ENCODE measurements at places on chromosomes 3 and 15.

- DNase-seq: peak; percentile 15
These were observed 53.1 kb downstream of the CACNA2D2 start for GRCh38 chr3:50450209-50450921.

- DNase-seq: no peak
These were observed 720.2 kb downstream of the ROBO1 start for GRCh38 chr3:79047581-79047980.

- DNase-seq: peak; percentile 4
These were observed 92.9 kb downstream of the UBE3A start for GRCh38 chr15:25345943-25346342.

- DNase-seq: peak; percentile 44
These were observed 31.6 kb downstream of the TIPARP start for GRCh38 chr3:156705761-156706616.

GRCh38 chr3:110106805-110107204, 769.5 kb upstream of the DPPA4 start:
- peak; percentile 66 for DNase-seq

DNA sequence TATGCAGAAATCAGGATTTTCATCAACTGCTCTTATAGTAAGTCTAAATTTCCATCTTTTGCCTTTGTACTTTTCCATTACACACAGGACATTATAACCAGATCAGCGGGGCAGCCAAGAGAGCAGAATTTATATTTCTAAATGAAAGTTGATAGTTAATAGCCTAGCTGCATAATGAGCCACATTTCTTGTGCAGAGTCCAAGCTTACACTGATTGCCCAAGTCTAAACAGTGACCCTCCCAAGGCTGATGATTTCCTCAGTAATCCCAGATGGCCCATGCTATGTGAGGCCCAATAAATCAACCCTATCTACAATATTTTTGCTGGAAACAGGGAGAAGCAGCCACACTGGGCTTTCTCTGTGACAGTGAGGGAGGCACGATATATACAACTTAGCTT, 475.8 kb upstream of the KCNMB2 start:
- peak; percentile 71 for DNase-seq

DNA sequence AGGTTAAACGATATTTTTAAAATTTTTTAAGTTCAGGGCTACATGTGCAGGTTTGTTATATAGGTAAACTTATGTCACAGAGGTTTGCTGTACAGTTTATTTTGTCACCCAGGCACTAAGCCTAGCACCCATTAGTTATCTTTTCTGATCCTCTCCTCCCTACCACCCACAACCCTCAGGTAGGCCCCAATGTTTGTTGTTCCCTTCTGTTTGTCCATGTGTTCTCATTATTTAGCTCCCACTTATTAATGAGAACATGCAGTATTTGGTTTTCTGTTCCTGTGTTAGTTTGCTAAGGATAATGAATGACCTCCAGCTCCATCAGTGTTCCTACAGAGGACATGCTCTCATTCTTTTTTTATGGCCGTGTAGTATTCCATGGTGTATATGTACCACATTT, 14.9 kb downstream of the FAM162A start:
- DNase-seq: no peak

- no peak for DNase-seq
These were observed 44.8 kb upstream of the UBE2E1 start for GRCh38 chr3:23760871-23761373.

- no peak for DNase-seq
These were observed 80.5 kb upstream of the OSBPL11 start for GRCh38 chr3:125675791-125676190.

DNA sequence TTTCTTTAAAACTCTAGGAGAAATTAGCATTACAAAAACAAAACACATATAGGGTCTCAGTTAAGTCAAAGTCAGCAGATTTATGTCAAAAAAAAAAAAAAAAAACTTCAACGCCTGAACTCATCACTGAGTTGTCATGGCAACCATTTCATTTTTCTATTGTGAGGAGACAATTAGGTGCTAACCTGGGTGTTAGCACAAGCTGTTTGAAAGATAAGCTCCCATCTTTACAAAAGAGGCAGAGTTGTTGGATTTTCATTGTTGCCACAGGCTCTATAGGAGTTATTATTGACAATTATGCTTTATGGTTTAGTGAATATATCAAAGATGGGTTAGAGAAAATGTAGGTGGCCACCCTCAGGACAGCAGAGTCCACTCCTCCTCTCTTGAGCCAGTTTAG, 806.9 kb downstream of the GRM7 start:
- no peak for DNase-seq

GRCh38 chr15:78044407-78045155, 32.9 kb downstream of the TBC1D2B start:
- no peak for DNase-seq

- peak; percentile 39 for DNase-seq
These were observed 374.2 kb downstream of the PLCL2 start for GRCh38 chr3:17258823-17259436.
